ENCODE measurements at places on chromosomes 11 and 22.

GRCh38 chr11:126840201-126840886, 160.2 kb downstream of the KIRREL3 start:
- no peak for DNase-seq

GRCh38 chr11:20668844-20669819, at the start of gene NELL1:
NELL1 (plus strand) TSS chr11:20669586.
- DNase-seq, result peak; percentile 62

- DNase-seq, result no peak
Measured at GRCh38 chr11:45622861-45623260, 42.6 kb downstream of the CHST1 start.

GRCh38 chr11:69448471-69449284, 32.8 kb upstream of the LINC01488 start:
- no peak for DNase-seq

GRCh38 chr11:64089493-64089892, 53.8 kb downstream of the FLRT1 start:
- no peak for DNase-seq

GRCh38 chr11:134476435-134477021, 64.5 kb upstream of the B3GAT1 start:
- DNase-seq, result peak; percentile 60

- DNase-seq, result no peak
Measured at GRCh38 chr11:62999649-63000048, 14.9 kb upstream of the SLC22A6 start.

DNA sequence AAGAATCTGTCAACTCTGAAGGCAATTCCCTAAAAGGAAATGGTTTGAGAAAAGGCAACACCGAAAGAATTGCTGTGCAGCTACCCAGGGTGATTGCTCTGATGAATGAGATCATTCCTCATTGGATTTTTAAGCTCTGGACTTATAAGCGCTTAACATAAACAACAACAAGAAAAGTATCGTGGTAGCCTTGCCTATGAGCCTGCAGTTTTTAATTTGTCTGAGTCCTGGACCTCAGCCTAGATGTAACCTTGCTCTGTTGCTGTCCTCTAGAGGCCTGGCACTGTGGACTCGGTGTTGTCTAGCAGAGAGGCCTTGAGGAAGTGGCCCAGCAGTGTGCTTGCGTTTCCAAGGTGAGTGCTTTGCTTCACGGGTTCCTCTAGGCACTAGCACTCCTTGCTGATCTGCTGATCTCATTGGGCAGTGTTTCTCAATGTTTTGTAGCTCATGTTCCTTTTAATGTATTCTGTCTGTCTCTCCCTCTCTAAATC, 20.4 kb downstream of the CCDC81 start:
- DNase-seq, result no peak

DNA sequence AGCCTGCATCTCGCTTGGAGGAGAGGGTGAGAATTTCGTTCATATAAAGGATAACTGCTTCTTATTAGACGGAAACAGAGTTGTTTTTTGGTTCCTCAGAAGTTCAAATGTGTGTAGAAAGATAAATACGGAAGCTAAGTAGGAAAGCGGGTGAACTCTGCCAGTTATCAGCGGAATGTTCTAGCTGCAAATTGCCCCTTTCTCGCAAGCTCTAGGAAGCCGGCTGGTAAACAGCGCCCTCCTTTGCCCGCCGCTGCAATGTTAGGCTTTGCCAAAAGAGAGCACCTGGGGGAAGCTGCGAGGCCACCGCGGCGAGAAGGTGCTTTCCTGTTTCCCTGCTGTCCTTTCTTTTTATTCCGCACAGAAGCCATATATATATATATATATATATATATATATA, 67.0 kb downstream of the IGLL5 start:
- no peak for DNase-seq

GRCh38 chr22:26550498-26551033, 38.3 kb upstream of the TFIP11 start:
- DNase-seq, result peak; percentile 8

DNA sequence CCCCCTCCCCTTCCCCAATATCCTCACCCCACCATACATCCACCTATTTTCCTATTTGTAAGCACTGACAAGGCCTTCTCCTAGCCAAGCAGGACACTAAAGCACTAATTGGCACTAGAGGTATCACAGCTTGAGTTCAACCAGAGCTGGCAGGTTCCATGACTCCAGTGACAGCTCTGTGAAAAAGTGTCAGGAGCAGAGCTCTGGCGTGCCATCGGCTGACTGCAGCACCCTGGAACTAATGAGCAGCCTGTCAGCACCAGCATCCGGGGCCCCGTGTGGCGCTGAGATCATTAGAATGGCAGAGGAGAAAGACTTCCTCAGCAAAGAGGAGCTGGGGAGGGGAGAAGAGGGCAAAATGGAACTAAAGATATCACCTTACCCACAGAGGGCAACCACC, 847.4 kb downstream of the NTM start:
- DNase-seq, result peak; percentile 45

DNA sequence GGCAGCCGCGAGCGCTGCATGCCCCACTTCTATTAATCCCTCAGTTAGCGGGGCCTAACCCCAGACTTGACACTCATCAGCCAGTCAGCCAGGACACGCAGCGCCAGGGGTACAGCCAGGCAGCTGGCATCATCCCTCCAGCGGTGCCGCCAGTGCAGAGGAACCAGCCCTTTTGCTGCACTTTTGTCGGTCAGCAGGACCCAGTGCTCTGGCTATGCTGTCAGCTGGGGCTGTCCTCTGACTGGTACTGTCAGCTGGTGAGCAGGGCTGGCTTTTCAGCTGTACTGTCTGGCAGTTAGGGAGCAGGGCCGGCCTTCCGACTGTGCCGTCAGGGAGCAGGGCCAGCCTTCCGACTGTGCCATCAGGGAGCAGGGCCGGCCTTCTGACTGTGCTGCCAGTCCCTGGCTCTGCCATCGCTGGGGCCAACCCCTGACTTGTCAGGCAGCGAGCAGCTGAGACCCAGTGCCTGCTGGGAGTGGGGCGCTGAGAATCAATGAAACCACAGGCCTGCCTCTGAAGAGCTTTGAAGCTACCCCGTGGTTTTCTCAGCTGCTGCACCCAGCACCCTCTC, 115.4 kb downstream of the KIAA1671 start:
- DNase-seq, result peak; percentile 68

- DNase-seq, result no peak
Measured at GRCh38 chr11:1738380-1738779, 12.0 kb downstream of the IFITM10 start.

GRCh38 chr11:117984476-117984875, 1.7 kb upstream of the IL10RA start:
- DNase-seq, result no peak

DNA sequence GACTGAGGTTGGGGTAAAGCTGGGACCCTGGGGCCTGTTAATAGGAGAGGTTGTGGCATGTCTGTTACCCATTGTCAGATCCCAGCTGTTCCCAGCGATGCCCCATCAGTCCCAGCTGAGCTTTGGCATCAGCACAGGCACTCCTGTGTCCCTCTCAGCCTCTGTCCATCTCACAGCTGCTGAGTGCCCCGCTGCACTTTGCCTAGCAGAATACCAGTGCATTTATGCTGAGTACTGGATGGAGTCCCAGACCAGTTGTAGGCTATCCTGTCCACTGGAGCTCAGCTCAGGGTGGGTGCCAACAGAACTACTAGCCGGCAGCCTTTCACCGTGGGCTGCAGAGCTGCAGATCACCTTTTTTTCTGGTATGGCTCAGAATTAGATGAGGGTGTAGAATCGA, 9.9 kb downstream of the FXYD6 start:
- DNase-seq, result no peak

DNA sequence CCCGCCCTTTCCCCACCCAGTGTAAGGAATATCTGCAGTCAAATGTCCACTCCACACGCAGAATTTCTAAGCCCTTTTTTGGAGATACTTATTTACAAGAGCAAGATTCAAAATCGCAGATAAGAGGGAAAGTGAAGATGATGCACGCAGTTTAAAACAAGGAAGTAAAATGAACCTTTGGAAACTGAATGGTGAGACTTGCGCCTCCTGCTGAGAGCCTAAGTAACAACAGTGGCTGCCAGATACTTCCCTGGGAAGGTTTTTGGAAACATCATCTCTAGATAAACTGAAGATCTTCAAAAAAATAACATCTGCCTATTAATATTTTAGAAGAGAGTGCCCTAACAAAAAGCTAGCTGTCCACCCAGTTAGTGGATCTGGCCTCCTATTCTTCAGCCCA, 963.1 kb upstream of the FAT3 start:
- DNase-seq, result no peak

DNA sequence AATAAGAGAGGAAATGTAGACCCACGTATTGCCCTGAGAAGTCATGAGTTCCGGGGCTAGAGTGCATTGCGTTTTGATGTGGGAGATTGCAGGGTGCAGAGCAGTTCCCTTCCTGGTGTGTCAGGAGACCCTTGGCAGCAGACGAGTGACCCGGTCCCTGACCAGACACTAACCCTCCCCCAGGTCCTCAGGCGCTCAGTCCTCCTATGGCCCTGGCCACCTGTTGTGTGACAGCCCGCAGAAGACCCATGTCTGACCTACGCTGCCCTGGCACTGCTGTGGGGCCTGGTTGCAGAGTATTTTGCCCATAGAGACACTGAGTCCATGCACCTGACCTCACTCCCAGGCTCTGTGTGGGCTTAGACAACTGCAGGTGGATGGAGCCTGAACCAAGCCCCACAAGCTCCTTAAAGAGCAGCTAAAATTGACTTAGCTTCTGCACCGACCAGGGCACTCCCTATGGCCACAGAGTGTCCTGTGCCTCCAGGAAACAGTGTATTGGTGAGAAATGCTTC, 833.8 kb downstream of the TBC1D22A start:
- no peak for DNase-seq

- no peak for DNase-seq
Measured at GRCh38 chr11:33980897-33981296, 70.6 kb upstream of the CAPRIN1 start.

GRCh38 chr11:72015511-72016061, 16.9 kb downstream of the IL18BP start:
- DNase-seq, result no peak

DNA sequence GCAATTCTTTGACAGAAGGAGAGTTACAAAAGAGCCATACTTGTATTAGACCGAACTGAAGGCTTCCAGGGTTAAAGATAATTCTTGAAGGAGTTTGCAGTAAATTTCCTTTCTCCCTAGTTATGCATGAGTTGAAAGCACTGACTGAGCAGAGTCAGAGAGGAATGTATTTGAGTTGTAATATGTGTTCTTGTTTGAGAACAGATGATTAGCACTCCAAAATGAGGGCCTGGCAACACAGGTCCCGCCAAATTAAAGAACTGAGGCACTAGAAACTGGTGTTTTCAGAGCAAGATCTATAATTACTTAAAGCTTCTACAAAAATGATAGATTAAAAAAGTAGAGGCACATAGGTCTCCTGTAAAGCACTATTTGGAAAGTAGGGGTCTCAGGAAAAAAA, 970.4 kb downstream of the OPCML start:
- DNase-seq, result no peak

DNA sequence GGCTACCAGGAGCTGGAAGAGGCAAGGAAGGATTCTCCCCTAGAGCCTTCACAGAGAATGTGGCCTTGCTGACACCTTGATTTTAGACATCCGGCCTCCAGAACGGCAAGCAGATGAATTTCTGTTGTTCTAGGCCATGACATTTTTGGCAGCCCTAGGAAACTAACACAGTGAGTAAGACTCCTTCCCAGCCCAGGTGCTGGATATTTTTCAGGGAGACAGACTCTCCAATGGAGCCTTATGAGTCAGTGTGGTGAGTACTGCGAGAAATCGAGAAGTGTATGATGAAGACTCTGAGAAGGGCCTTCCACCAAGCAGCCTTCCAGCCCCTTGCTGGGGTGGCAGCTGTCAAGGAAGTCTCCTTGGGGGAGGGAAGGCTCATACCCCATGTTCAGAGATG, 114.4 kb downstream of the OSBP2 start:
- no peak for DNase-seq

GRCh38 chr11:64234647-64235379, 429 bp downstream of the VEGFB start:
- DNase-seq, result peak; percentile 52

DNA sequence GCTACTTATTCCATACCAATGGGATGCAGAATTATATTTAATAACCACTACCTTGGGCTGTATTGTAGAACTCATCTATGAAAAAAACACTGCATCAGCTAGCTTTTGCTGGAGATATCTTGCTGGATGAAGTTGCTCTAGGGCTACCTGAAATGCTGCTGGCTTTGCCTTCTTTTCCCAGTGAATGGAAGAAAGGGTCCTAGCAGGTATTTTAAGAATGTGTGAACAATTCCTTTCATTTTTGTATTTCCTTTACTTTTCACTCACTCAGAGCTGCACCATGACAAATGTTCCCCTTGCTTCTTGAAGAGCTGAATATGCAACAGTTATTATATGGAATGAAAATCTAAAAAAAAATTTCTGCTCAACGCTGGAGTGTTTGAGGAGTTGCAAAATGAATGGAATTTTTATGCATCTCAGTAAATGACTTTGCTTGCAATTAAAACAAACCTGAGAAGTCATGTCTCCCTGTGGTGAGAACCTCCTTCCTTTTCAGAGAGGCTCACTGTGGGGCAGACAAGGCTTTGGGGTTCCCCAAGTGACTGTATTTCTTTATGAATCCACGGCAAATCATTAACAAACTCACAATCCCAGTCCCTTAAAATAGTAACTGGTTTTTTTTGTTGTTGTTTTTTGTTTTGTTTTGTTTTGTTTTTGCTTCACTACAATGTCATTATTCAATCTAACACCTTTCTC, 566.8 kb upstream of the KIRREL3 start:
- DNase-seq, result no peak

- DNase-seq, result no peak
Measured at GRCh38 chr11:6285019-6285418, 25.4 kb downstream of the CCKBR start.

GRCh38 chr11:10909141-10909883, 51.5 kb upstream of the ZBED5 start:
- DNase-seq, result no peak

DNA sequence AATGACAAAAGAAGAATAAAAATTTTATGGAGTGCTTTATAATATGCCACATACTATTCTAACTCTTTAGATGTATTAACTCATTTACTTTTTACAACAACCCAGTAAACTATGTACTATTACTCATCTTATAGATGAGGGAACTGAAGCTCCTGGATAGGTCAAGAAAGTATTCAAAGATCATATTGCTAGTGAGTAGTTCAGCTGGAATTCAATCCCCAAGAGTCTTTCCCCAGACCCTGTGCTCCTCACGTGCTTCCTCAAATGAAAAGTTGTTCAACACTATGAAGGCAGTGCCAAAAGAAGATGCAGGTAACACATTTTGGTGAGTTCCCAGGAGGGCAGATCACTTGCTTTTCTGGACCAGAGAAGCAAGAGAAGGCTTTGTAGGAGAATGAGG, 46.8 kb downstream of the BTG4 start:
- no peak for DNase-seq

- no peak for DNase-seq
Measured at GRCh38 chr22:23072911-23073491, 2.7 kb downstream of the GNAZ start.

GRCh38 chr22:44915441-44915840, 94.4 kb downstream of the PHF21B start:
- no peak for DNase-seq
